ENCODE measurements at places on chromosomes 2 and 18.

- no peak for DNase-seq
These were observed 49.7 kb downstream of the CYRIA start for GRCh38 chr2:16615687-16616615.

GRCh38 chr2:3125001-3125760 lies 252.4 kb downstream of the EIPR1 start:
- no peak for DNase-seq

DNA sequence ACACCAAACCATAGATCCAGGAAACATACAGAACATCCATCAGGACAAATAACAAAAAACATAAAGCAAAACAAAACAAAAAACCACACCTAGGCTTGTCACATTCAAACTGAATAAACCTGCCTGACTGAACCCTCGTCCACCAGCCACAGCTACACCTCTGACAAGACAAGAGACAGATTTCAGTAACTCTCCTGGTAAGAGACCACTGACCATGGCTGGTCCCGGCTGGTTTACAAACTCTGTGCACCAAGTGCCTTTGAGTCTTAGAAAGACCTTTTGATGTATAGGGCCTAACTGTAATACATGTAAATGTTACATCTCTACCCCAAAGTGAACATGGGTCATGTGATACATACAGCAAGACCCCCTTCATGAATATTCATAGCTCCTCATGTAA lies 4.8 kb upstream of the SLC66A2 start:
- DNase-seq = no peak

GRCh38 chr18:31610286-31611205 lies 18.9 kb downstream of the TTR start:
- DNase-seq = no peak

DNA sequence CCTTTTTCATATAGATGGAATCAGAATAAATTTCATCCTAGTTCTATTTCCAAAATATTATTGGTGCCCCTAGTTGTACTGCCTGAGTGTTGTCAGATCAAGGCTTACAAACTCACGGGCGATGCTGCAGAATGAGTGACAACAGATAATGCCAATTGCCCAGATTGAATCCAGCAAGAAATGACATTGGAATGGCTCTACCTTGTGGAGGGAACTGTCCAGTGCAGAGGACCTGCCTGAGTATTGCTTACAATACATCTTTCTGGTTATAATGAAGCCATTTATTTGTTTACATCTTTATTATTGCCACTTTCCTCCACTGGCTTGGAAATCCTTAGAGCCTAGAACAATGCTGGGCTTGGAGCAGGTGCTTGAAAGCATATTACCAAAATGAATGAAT lies 7.8 kb upstream of the IL1R2 start:
- DNase-seq = no peak

DNA sequence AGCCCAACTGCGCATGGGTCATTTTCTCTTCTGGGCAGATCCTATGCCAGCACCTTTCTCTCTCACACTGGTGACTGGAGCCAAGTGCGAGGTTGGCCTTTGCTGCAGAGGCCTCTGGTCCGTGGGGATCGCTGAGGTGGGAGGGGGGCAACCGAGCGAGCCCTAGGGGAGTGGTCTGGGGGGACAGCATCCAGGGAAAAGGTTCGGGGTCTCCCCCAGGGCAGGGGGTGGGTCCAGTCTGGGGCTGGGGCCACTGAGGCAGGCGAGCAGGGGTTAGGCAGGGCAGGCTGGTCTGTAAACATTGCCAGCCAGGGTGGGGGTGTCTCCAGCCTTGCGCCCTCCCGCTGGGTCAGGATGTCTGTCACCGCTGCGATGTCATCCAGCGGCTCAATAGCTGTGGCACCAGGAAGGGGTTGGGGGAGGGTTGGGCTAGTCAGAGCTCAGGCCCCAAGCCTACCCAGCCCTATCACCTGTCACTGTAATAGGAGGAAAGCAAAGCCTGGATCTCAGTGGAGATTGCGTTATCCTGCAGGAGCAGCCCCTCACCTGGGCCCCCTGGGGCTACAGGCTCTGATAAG lies 4.7 kb downstream of the WDR54 start:
- DNase-seq = no peak

DNA sequence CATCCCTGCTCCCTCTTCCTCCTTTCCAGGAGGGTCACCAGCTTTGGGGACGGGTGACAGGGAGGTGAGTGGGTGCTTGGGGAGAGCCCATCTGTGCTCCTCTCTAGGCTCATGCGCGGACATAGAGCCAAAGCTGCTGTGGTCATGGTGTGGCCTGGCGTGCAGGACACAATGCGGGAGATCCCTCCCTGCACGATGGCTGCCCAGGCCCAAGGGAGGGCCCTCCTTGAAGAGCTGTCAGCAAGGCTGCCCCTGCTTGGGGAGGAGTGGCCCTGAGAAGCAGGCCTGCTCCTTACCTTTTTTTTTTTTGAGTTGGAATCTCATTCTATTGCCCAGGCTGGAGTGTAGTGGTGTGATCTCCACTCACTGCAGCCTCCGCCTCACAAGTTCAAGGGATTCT lies 111.4 kb downstream of the DYSF start:
- no peak for DNase-seq

DNA sequence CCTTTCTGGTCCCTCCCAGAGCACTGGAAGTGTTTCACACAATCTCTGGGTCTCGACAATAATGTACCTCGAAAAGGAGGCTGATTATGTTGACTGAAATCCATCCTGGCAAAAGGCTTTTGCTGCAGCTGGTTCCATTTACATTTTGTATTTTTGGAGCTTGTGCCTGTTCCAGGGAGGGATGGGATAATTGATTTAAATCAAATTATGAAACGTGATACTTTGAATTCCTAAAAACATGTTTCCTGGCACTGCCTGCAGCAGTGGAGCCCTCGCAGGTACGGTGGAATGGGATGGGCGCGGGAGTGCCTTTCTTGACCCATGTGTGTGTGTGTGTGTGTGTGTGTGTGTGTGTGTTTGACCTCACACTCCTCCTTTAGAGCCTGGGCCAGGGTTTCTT lies 455.5 kb upstream of the MEIS1 start:
- no peak for DNase-seq

DNA sequence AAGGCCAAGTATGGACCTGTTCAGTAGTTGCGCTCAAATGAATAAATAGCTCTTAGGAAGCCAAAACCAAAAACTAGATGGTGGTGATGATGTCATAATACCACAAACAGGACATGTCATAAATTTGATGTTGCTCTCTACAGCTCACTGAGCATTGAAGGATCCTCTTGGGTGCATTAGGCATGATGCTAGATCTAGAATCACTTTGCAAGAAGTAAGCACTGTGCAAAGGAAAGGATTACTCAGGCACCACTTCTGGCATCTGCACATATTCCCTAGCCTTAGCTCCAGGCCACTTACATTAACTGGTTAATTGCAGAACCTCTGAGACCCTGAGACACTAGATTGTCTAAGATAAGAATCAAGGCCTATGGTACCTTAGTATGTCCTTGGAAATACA lies 58.0 kb downstream of the LRRTM1 start:
- DNase-seq = no peak

- DNase-seq = no peak
These were observed 2.4 kb downstream of the RNPEPL1 start for GRCh38 chr2:240570531-240571313.

- no peak for DNase-seq
These were observed 161.6 kb downstream of the BCL11A start for GRCh38 chr2:60391649-60392375.

GRCh38 chr18:59921384-59921891 lies 21.6 kb downstream of the PMAIP1 start:
- no peak for DNase-seq

DNA sequence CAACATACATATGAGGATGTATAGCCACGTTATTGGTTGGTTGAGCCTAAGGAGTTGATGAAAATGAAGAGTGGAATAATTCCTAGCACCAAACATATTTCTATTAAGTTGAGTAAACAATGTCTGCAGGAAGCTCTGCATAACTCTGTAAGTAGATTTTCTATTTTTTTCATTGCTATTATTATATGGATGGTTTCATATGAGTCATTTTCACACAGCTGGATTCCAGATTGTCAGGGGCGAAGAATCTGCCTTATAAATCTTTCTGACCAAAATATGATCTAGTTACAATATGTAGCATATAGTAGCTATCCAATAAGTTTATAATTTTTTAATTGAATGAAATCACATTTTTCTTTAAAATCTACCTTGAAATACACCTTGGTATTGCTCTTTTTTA lies 468.0 kb upstream of the PKDCC start:
- DNase-seq = no peak

GRCh38 chr2:200985799-200986198 lies 22.3 kb upstream of the ORC2 start:
- DNase-seq = no peak

GRCh38 chr2:144240656-144241339 lies 279.1 kb downstream of the ZEB2 start:
- DNase-seq = no peak

DNA sequence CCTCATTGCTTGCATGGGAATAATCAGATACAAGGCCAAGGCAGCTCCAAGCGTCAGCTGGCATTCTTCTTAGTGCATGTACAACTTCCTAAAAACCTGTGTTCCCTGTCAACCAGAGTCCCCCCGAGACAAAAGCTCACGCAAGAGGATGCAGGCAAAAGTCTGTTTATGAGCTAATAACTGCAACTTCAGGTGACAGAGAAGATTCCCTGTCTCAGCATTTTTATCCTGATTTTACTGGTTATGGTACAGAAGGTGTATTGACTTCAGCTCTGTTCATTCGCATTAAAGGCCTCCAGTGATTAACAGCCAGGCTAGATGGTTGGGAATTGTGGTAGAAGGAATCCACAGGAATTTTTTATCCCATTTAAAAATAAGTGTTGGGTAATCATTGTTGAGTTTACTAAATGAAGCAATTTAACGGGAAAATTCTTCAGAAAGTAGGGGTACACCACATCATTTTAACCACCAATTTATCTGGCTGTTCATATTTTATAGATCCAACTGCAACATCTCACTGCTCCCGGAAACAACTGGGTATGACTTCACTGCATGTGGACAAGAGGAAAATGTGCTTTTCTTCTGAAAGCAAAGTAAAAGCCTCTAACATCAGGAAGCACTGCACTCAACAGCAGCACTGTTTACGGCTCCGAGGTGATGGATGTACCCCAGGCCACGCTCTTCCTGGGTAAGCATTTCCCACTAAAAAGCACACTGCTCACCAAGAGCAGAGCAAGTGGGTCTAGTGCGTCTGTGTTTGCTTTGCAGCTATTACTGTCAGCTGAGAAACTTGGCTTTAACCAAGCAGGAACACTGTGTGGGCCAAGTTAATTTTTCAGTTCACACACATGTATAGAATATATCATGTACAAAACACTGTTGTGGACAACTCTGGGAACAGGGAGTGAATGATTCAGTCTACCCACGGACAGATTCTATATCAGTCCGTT lies 31.9 kb downstream of the CCBE1 start:
- no peak for DNase-seq

- DNase-seq = no peak
These were observed 352.7 kb upstream of the SLC39A10 start for GRCh38 chr2:195304310-195304709.

- no peak for DNase-seq
These were observed 14.3 kb downstream of the HTR2B start for GRCh38 chr2:231110551-231110950.

- no peak for DNase-seq
These were observed 34.8 kb downstream of the ASB1 start for GRCh38 chr2:238461491-238461890.

DNA sequence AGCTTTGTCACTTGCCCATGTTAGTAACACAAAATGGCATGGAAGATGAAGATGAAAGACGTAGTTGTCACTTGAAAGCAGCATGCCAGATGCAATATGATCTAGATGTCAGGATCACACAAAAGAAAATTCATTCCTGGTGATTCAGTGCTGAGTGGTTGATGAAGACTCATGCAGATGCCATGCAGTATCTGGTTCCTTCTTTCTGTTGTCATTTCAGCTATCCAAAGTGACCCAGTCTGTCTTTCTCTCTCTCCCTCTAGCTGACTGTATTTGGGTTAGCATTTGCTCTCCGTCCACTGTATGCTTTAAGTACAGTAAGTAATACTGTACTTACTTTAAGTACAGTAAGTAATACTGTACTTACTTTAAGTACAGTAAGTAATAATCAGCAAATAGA lies 50.4 kb downstream of the TTN start:
- DNase-seq = no peak

GRCh38 chr2:45946023-45946422 lies 294.5 kb downstream of the PRKCE start:
- DNase-seq = no peak

DNA sequence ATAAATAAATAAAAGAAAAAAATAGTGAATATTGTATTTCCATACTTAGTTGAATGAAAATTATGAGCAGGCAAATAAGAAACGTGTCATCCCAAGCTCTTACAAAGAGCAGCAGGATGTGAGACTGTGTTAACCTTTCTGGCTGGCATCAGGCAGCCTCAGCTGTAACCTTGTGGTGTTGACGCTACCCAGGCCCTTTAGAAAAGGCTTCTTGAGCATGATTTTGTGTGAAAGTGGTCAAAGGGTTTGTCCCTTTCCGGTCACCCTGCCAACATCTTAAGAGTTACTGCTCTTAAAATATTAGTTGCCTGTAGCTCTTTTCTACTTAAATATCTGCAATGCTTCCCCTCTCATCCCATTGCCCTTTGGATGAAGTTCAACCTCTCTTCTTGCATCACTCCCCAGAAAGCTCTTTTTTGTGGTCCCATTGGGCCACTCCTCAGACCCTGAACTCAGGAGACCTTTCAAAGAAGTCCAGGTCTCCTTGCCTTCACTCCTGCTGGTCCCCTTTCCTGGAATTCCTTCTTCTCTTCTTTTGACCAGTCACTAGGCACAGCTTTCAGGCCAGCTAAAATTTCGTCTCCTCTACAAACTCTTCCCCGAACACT lies 35.0 kb downstream of the RHOB start:
- DNase-seq = no peak

- DNase-seq = no peak
These were observed 288.7 kb upstream of the DSEL start for GRCh38 chr18:67805261-67805660.

GRCh38 chr2:236673823-236674185 lies 104.2 kb downstream of the ACKR3 start:
- DNase-seq = no peak

GRCh38 chr2:183162362-183162761 lies 38.1 kb downstream of the NUP35 start:
- no peak for DNase-seq

GRCh38 chr2:189305291-189305943 lies 125.9 kb upstream of the COL5A2 start:
- no peak for DNase-seq

GRCh38 chr18:370751-371608 lies 103.1 kb upstream of the THOC1 start:
- no peak for DNase-seq

DNA sequence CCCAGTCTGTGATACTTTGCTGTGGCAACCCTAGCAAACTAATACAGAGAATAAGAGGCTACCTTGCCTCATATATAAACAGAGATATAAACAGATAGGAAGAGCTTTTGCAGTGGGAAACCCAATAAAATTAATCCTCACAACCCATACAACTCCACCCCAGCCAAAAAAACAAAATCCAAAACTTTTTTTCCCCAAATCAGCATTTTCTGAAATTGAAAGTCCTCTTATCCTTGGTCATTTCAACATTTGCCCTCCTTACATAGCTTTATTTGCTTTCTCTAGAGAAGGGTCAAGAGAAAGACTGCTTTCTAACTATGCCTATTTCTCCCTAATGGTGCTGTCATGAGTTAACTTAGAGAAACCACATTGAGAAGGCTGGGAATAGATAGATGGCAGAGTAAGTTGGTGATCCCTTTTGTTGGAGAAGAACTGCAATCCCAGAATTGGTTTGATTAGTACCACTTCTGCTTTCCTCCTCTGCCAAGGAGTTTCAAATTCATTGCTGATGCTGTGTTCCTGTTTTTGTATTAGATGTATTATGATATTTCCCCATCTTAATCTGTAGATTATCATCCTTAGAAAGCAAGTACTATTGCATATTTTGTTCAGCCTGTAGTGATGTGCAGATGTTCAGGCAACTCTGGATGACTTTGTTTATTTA lies 76.5 kb upstream of the B3GNT2 start:
- no peak for DNase-seq

Data from activated naive CD8-positive, alpha-beta T cell treated with anti-CD3 and anti-CD28 coated beads, Interleukin-2, amount 50 U/mL, for 16 hours (primary cell).